CD8-positive, alpha-beta memory T cell (primary cell): ENCODE measurements at places on chromosomes 2 and 18. TPM values are rescaled to one million over a fixed set of nuclear protein-coding genes. Genes with fewer than 3 reads are reported as not detected.

GRCh38 chr2:38515155-38516074, 87.3 kb downstream of the HNRNPLL start:
- DNase-seq, result no peak

The RSAD2 gene
- total RNA-seq, result 1.00 TPM

DNA sequence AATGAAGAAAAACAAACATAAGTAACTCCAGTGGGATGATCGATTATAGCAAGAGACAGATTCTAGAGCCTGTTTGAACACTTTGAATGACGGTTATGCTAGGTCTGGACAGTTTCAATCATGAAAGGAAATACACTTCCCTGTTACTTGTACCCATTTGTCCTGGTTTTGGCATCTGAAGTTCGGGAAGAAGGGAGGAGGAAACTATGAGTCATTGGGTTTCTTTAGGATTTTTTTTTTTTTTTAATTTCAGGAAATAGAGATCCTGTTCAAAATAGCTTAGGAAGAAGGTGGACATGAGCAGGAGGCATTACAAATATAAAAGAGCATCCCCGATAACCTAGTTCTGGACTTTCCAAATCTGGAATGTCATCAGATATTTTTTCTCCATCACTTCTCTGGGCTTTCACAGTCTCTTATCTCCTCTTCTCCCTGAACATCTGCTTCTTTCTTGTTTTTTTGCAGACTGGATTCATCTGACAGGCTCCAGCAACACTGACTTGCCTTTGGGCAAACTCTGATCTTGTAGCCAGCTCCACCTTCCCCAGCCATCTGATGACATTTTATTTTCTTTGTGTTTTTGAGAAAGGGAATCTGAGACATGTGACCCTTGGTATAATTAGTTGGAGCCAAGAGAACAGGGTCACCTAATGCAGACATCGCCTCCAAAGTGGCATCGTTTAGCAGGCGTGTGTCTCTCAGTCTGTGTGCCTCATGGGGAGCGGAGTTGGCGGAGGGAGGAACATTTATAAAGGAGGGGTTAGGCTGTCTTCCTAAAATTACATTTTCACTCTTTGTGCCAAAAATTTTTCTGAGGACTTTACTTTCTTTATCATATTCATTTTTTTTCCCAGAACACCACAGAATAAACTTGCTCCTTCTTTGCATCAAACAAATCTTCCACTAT, 195.3 kb upstream of the EPHA4 start:
- DNase-seq, result no peak

The CTNNA2 gene
- total RNA-seq, result not detected

DNA sequence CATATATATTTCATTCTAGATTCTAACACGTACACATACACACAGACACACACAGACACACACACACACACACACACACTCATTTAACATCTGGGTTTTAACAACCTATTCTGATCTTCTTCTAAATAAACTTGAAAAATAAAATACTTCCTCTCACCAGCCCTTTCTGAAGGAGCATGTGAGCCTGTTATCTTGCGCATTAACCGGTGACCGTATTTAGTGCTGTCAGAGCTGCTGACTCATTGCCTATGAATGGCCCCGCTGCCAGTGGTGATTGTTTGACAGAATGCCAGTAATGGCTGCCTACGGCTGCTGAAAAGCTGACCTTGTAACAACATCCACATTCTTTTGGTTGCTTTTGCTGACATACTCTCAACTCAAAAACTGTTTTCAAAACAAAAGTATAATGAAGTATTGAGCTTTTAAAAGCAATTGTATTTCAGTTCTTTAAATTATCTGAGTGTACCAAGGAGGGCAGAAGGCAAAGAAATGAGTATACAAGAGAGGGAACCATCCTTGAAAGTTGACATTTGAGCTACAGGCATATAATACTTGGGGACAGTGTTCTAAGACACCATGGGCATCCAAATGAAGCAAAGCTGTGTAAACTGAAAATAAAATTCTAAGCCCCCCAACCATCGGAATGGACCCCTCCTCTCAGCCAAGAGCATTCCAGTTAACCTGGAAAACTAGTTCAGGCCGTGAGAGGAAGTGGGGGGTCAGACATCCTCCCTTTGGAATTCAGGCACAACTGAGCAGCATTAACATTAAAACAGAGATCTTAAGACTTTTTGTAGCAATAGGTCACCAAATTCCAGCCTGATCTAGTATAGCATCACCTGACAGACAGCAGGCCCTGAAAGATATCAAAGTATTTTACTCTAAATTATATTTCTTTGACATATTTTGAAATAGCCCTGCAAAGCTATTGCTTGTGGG, 50.2 kb upstream of the DTNA start:
- no peak for DNase-seq

GRCh38 chr2:31296641-31297287, 62.8 kb downstream of the EHD3 start:
- no peak for DNase-seq

DNA sequence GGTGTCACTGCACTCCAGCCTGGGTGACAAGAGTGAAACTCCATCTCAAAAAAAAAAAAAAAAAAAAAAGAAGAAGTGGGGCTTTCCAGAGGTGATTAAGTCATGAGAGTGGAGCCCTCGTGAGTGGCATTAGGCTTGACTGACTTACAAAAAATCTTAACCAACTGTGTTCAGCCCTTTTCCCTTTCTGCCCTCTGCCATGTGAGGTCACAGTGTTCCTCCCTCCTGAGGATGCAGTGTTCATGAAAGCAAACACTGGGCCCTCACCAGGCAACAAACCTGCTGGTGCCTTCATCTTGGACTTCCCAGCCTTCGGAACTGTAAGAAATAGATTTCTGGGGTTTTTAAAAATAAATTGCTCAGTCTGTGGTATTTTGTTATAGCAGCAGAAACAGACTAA, 37.0 kb upstream of the METTL21A start:
- DNase-seq, result no peak

The NAGK gene
- total RNA-seq, result 77.2 TPM

- DNase-seq, result no peak
These were observed 17.9 kb downstream of the CDH2 start for GRCh38 chr18:28159055-28159454.

The PXDN gene
- total RNA-seq, result 1.00 TPM

DNA sequence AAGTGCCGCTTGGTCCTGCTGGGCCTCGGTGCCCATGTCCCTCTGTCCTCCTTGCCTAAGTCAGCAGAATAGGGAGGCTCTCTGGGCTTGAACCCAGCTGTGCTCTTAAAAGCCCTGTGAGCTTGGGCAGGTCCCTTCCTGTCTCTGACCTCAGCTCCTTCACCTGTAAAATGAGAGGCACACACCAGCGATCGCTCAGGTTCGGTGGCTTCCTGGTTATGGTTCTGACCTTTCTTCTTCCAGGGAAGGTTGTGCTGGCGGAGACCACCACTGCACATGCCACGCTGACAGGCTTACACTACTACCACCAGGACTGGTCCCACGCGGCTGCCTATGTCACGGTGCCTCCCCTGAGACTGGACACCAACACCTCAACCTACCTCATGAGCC, 36.1 kb upstream of the MAPRE3 start:
- no peak for DNase-seq

- no peak for DNase-seq
These were observed 49.2 kb downstream of the MYCN start for GRCh38 chr2:15989559-15989958.

DNA sequence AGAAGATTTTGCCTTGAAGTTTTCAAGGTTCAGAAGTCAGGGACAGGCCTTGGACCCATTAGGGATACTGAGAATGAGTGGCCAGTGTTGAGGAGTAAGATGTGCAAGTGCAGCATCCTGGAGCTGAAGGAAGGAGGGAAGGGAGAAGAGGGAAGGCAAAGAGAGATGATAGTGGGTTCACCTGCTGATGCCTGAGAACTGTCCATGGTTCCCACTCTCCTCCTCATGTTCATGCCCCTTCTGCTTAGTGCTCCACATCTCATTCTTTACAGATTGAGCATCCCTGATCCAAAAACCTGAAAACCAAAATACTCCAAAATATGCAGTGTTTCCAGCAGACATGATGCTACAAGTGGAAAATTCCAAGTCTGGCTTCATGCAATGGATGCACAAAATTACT, 137.8 kb downstream of the CCDC102B start:
- DNase-seq, result no peak

GRCh38 chr2:128472789-128473174, 154.1 kb upstream of the HS6ST1 start:
- DNase-seq, result no peak

DNA sequence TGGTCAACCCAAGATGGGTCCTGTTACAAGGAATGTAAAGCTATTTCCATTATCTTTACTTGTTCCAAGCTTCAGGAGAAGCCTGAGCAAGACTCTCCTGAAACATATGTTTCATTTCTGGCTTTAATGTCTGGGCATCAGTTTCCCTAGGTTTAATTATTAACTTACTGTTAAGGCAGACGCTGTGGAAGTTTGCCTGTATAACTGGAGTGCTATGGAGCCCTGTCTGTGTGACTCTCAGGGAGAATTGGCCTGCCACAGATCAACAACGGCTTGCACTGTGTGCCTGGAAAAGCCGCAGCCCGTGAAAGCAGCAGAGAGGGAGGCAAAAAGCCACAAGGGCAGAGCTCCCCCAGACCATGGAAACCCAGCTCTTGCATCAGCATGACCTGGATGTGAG, 22.1 kb upstream of the LONRF2 start:
- no peak for DNase-seq

DNA sequence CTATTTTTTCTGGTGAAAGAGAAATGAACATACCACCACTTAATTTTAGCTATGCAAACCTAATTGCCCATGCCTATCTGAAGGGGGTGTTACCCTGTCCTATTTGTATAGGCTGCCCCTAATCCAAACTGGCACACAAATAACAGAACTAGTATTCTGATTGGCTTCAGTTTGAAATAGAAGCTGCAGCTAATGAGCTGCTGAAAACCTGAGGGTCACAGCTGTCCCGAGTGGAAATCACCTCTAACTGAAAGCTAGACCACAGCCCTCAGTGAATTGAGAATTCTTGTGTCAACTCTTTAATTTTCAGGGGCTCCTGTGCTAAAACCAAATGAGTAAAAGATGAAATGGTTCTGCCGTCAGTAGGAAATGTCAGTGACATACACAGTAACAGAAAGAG, 28.7 kb downstream of the CCDC141 start:
- no peak for DNase-seq

- DNase-seq, result no peak
These were observed 3.4 kb downstream of the ZNF521 start for GRCh38 chr18:25348386-25349130.

The BOLA3 gene
- 131 TPM for total RNA-seq

The MAP2 gene
- total RNA-seq, result not detected

DNA sequence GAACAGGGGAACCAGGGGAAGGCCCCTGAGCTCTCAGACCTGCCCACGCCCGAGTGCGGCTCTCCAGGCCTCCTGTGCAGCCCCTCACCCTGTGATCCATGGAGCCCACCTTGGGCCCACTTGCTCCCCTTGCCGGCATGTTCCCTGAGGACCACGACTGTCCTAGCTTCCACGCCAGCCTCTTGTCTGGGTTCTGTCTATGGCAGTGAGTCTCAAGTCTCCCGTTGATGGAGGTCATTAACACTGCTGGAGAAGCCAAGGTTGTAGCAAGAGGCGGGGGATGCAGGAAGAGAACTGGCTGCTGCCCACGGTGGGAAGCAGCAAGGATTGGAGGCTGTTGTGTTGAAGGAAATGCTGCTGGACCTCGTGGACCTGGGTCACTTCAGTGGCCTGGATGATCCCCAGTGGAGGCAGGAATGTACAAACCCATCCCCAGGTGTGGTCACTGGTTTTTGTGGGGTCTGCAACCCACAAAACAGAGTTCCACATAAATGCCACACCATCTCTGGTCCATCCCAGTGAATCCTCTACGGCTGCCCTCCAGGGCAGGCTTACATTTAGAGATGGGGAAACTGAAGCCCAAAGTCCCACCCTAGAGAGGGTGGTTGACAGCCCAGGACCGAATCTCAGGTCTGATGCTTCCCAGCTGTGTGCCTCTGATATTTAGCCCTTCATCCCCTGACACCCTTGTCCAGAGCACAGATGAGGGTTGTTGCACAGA, 150.3 kb downstream of the NDUFA10 start:
- DNase-seq, result no peak

GRCh38 chr2:227804975-227805374, 8.7 kb upstream of the CCL20 start:
- no peak for DNase-seq

DNA sequence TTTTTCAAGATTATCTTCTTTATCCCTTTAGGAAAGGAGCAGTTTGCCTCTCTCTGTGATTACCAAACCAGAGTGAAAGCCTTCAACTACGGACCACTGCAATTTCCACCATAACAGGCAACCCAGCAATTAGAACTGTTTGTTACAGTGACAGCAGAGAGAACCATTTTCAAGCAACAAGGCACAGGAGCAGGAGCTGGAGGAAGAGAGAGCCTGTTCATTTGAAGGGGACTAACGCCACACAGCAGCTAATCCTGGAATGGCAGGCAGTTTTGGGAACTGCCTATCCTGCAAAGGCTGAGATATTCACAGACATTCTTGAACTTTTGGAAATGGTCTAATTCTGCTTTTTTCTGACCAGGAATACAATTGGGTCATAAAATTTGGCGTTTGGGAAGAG, 1541.9 kb upstream of the PIK3C3 start:
- no peak for DNase-seq

The HOXD12 gene
- total RNA-seq, result not detected

GRCh38 chr2:144456680-144457079, 63.2 kb downstream of the ZEB2 start:
- DNase-seq, result no peak

DNA sequence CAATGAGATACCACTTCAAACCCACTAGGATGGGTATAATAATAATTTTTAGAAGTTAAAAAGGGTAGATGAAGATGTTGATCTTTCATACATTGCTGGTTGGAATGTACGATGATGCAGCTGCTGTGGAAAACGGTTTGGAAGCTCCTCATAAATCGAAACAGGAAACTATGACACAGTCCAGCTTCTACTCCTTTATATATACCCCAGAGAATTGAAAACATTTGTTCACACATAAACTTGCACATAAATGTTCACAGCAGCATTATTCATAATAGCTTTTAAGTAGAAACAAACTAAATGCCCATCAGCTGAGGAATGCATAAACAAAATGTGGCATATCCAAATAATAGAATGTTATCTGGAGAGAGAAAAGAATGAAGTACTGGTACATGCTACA, 95.0 kb downstream of the STRADB start:
- no peak for DNase-seq

The SLC5A7 gene
- total RNA-seq, result not detected

- no peak for DNase-seq
These were observed 69.8 kb downstream of the MAP3K20 start for GRCh38 chr2:173145454-173145853.

DNA sequence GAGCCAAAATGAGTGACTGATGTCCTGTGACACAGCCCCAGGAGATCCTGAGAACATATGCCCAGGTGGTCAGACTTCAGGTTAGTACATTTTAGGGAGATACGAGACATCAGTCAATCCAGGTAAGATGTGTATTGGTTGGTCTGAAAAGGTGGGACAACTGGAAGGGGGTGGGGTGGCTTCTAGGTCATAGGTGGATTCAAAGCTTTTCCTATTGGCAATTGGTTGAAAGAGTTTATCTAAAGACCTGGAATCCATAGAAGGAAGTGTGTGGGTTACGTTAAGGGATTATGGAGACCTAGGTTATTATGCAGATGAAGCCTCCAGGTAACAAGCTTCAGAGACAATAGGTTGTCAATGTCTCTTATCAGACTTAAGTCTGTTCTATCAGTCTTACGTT, 136.5 kb downstream of the ZNF532 start:
- DNase-seq, result no peak
